ENCODE measurements at places on chromosomes 11 and 22.

DNA sequence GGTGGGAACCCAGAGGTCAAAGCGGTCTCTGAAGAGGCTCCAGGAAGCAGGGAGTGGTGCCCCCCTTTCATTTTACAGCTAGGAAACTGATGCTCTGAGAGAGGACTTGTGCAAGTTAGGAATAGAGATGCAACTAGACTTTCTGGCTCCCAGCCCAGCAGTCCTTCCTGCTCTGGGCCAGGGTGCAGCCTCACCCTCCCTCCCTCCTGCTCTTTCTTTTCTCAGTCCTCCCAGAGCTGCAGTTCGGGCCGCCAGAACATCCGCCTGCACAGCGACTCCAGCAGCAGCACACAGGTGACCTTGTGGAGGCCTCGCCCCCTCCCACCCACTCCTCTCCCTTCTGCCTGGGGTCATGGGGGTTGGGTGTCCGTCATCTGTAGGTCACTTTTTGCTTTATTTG is 51.5 kb downstream of the LHFPL7 start:
- no peak for DNase-seq

DNA sequence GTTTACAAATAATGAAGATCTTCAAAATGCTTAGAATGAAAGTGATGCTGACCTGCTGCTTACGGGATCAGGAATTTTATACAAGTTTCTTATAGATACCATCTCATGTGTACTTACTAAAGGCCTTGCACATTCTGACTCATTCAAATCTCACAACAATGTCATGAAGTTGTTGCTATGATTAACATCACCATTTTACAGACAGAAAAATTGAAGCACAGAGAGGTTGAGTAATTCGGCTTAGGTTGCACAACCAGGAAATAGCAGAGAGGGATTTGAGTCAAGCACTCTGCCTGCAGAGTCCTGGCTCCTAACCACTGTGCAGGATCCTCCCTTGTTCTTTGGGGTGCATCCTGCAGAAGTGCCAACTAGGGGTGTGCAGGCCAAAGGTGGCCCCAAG is 471.9 kb downstream of the MIAT start:
- DNase-seq, result no peak

- no peak for DNase-seq
Measured at GRCh38 chr11:67116758-67117105, 2.3 kb upstream of the KDM2A start.

- no peak for DNase-seq
Measured at GRCh38 chr11:76013526-76013925, 192.8 kb downstream of the WNT11 start.

DNA sequence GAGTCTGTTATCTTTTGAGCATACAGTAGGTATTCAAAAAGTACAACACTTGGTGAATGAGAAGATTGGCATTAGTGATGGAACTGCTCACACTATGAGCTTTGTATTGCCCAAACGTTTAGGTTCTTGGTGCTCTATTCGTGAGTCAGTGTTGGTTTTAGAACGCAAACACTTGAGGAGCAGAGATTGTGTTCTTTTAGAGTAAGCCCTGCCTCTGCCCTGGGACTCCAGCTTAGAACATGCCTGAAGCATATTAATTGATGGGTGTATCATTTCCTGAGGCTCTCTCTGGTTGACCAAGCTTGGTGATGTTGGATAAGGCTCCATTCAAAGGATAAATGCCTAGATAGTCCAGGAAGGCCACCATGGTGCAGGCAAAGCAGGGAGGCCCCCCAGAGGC is 10.9 kb downstream of the MTNR1B start:
- DNase-seq, result no peak

DNA sequence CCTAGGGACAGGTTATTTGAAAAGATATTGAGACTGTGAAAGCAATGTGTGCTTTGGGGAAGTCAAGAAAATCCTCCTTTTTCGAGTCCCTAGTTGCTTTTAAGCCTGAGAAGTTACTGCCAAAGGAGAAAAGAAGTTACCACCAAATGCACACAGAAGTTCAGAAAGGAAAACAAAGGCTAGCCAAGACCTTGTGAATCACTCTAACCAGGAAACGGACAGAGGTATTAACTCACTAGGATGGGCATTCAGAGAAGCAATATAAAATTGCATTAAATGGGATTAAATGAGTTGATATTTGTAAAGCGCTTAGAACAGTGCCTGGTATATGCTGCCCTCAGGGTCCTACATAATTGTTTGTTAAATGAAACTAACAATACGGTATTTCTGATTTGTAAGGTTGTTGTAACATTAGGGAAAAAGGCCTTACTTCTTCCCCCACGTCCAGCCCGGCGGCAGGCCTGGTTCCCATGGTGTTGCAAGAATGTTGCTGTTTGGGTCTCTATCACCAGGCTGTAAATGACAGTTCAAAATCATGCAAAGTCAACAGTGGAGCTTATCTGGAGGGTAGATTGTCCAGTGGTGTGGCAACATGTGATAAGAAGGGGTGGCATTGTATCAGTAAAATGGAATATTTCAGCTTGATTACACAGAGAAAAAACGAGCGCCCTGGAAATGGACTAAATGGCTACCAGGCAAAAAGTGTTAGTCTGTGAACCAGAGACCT is 7.1 kb downstream of the TMA7B start:
- DNase-seq, result peak; percentile 92
